CD4-positive, alpha-beta T cell treated with Interleukin-10 for 1 hour (primary cell): ENCODE measurements at places on chromosomes 6 and 20.

GRCh38 chr6:79466207-79466834 lies 70.9 kb downstream of the LCA5 start:
- DNase-seq = no peak

- DNase-seq = no peak
Measured at GRCh38 chr6:111464184-111464583, 18.8 kb downstream of the REV3L start.

GRCh38 chr6:24710519-24711303 lies 8.2 kb downstream of the C6orf62 start:
- no peak for DNase-seq

DNA sequence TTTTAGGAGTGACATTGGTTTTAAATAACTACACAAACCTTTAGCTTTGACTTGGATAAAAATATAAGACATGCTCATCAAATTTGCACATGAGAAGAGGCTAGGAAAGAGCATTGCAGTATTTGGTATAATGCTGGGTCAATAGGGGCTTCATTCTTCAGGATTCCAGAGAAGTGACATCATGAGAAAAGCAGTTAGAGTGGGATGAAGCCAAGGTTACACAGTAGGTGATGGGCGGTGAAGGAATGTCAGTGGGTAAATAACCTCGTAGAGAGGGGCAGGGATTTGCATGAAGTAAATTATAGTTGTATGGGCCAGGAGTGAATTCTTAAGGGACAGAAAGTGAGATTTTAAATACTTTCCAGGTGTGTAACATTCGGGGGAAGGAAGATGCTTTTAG lies 216.2 kb downstream of the RFPL4B start:
- DNase-seq = no peak

- DNase-seq = no peak
Measured at GRCh38 chr20:6490849-6491248, 276.6 kb upstream of the BMP2 start.
